ENCODE measurements at places on chromosomes 6 and 20.

DNA sequence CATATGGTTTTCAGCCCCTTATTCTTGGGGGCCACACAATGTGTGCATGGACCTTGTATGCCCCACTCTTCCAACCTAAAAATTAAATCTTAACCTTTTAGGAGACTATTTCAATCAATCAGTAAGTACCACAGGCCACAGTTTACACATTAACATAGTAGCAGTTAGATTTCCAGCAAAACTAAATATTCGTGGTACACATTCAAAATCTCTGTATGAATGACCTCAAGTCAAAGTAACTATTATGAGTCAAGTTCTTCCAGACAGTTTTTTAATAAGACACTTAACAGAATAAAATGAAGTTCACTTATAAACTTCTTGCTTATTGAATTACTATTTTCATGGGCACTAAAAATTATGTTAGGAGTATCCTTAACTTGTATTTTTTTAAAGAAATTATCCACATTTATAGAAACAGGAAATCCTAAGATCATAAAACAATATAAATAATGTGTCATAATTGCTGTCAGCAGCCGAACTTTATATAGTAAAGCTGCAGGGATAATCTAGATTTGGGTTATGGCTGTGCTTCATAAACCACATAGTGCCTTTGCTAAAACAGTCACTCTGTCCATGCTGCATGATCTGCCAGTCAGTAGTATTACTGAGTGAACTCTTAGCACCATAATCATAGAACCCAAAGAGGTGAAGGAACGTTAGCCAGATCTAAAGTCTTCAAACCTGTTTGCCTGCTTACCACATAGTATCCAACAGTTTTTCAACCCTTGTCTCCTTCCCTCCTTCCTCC is 21.7 kb downstream of the SEC63 start:
- no peak for DNase-seq

DNA sequence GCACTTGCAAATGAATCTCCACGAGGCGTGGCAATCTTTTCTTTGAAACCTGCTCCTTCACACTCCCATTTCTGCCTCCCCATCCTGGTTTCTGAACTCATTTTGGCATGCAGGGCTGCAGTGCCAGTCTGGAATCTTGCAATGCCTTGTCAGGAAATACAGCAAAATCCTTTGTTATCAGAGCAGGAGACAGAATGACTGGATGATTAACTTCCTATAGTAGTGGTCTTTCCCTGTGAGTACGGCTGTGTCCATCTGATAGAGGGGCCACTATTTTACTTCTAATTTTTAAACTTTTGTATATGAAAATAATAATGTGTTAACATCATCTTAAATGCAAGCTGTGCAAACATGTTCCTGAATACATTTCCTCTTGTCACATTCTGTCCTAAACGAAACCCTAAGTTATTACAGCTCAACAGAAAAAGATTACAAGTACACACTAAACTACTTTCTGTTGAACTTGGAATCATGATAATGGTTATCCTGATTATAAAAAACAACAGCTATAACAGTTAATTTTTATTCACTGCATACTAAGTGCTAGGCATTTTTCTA is 140.2 kb downstream of the KIF13A start:
- no peak for DNase-seq

GRCh38 chr6:63558278-63558677 is 14.0 kb upstream of the LOC128125822 start:
- DNase-seq = no peak

DNA sequence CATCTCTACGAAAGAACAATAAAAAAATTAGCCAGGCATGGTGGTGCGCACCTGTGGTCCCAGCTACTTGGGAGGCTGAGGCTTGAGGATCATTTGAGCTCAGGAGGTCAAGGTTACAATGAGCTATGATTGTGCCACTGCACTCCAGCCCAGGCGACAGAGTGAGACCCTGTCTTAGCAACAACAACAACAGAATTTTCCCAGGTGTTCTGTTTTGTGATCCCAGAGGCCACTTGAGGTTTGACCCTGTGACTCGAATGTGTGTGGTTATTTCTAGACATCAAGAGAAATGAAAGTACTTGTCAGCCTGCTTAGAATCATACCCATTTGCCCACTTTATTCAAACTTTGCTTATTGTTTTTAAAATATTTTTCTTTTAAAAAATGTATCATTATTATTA is 117.6 kb upstream of the CLDN20 start:
- DNase-seq = no peak

- no peak for DNase-seq
Measured at GRCh38 chr20:59645271-59645670, 40.9 kb downstream of the PHACTR3 start.

DNA sequence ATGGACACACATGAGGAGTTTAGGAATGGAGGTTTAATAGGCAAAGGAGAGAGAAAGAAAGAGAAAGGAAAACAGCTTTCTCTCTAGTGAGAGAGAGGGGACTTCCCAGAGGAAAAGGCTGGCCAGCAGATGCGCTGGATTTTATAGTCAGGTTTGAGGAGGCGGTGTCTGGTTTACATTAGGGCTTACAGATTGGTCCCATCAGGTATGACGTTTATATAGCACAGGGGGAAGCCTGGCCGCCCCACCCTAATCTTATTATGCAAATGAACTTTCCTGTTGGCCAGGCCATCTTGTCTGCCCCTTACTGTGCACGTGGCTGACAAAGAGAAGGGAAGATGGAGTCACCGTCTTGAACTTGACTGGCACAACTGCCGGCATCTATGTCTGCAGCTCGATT is 86.6 kb upstream of the QKI start:
- DNase-seq = no peak

GRCh38 chr6:141981190-141981589 is 151.5 kb upstream of the GJE1 start:
- DNase-seq = no peak

DNA sequence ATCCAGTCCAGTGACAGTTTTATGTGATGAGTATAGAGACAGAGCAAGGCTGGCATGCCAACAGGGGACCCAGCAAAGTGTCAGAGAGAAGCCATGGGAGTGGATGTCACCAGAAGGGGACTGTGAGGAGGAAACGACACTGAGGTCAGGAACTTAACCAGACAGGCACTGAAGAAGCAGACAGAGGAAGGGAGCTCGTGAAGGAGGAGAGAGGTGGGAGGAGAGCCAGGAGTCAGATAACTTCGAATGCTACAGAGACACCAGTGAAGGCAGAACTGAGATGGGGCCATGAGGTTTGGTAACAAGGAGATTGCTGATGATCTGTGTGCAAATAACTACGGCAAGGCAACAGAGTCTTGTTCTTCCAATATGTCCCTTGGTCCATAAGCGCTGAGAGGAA is 211.1 kb upstream of the FOXA2 start:
- no peak for DNase-seq

DNA sequence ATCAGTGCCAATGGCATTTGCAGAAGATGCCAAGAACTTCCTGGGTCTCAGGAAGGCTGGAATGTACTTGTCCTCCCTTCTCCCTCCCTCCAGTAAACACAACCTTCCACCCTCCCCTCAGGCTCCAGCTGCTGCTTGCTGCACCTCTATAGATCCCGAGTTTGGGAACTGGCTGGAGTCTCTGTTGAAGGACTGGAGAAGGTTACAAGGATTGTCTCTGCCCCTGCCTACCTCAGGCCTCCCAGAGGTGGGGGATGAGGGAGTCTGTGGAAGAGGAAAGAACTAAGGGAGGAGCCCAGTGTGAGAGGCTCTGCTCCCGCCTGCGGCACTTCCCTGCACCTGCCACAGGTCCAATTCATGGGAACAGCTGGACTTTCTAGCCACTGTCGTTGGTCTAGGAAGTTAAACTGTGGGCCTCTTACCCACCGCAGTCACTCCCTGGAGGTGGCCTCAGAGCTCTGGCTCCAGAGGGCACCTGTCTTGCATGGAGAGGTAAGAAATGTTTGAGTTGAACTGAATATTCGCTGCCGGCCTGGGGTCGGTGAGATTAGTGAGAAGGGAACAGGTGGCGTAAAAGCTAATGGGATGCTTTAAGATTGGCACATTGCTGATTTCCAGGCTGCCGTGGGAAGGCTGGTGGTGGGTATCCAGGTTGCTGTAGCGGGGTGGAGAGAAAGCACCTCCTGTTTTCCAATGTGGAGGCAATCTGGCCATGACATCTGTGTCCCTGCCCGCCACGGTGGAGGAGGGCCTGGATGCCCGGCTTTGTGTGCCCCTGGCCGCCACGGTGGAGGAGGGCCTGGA is 54.3 kb downstream of the PPP1R14C start:
- no peak for DNase-seq

- peak; percentile 26 for DNase-seq
Measured at GRCh38 chr20:56249244-56249955, 868 bp downstream of the MC3R start.

All from stimulated activated CD4-positive, alpha-beta T cell treated with anti-CD3 and anti-CD28 coated beads, Interleukin-2, amount 100 ng/mL, for 48 hours (primary cell).